ENCODE measurements at places on chromosomes 5 and 9.
A peak's percentile ranks its signal among the peaks of the same experiment; 100 is the strongest.

- no peak for DNase-seq
Measured at GRCh38 chr9:117523531-117524153, 108.8 kb upstream of the ASTN2 start.

DNA sequence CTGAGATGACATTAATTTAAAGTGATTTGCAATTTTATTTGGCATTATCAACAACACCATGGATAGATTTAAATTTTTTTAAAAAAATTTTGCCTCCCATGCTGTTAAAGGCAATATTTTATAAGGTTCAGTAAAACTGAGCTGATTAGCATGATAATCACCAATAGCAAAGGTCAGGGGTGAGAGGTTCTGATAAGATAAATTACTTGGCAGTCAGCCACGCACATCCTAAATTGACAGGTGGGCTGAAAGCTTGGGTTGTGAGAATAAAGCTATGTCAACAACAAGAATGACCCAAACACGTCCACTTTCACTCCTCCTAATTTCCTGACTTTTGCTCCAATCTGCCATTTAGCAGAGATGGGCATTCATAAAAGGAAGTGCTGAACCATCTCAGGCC, 127.1 kb downstream of the LHFPL2 start:
- no peak for DNase-seq

DNA sequence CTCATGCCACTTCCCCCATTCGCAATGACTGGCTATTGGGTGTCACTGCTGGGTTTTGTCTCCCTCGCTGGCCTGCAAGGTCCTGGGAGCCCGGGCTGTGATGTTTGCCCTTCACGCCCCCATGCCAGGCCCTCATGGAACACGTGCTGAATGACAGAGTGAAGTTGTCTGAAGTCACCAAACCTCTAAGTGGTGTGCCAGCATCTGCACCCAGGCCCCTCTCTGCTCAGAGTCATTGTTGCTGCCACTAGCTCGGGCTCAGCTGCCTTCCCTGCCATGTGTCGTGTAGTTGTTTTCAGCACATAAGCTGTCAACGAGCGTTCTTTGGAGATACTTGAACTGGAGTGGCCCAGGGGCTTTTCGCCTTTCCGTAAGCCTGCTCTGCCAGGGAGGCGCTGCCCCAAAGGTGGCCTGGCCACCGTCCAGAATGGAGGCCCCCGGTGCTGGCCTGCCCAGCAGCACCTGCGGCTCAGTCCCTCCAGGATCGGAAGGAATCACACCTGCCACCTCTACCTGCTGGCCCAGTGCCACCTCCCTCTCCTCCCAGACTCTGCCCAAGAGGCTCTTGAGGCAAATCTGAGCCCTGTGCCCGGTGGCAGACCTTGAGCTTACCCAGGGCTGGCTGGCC, 250.1 kb downstream of the PBX3 start:
- no peak for DNase-seq

DNA sequence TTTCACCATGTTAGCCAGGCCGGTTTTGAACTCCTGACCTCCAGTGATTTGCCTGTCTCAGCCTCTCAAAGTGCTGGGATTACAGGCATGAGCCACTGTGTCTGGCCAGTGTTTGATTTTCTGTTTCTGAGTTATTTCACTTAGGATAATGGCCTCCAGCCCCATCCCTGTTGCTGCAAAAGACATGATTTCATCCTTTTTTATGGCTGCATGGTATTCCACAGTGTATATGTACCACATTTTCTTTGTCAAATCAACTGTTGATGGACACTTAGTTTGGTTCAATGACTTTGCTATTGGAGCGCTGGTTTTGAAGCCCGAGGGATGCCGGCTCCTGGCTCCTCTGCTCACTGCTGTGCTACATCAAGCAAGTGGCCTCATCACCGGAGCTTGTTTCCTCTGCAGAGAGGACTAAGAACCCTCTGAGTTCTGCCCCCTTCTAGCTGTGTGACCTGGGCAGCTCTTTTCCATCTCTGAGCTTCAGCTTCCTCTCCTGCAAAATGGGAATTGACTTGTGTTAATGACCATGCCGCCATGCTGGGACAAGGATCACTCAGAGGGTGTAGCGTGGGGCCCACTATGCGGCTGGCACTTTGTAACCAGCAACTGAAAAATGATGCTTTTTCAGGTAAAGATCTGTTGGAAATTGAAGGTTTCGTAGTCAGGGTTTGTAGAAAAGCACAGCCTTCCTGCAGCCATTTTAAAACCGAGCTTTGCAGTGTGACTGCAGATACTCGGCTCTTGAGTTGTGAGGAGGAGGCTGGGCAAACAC, 4.6 kb upstream of the NEURL1B start:
- no peak for DNase-seq

DNA sequence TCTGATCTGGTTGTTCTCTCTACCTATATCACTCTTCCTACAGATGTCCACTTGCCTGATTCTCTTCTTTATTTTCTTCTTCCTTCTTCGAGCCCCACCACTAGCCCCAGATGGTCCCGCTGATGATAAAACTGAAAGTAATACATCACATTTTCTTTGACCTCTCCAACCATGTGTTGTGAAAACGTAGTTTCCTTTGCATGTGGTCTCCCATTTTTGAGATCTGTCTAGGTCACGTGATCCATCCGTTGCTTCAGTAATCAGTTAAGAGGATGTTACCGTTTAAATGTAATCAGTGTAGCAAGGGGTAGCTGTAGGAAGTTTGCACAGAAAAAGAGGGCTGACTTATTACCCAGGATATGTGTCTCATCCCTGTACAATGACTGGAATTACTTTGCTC, 426.3 kb upstream of the TLE4 start:
- no peak for DNase-seq

DNA sequence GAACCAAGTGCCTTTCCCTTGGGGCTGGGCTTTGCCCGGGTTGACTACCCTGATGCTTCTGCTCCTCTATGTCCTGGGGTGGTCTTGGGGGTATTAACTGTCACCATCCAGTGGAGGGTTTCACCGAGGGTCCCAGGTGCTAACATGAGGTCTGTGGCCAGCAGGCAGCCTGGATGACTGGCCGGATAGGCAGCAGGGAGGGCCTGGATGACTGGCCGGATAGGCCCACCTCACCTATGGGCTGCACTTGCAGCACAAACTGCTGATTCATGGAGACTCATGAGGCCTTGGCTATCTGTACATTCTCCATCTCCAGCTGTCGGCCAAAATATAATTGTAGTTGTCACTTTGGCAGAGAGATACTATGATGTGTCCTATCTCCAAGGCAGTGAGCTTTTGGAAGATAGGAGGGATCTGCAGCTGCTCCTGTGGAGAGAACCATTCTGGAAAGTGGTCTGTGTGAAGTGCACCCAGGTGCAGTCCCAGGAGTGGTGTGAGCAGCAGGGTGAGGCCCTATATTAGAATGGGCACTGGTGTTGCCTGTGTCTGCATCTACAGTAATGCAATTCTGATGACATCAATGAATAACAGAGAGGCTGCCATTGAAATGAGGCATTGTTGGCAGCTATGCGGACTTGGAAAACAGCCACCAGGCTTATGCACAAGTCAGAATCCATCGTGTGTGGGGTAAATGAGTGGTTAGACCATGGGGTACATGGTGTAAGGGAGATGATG, 26.3 kb upstream of the CDKN2AIPNL start:
- DNase-seq, result no peak

DNA sequence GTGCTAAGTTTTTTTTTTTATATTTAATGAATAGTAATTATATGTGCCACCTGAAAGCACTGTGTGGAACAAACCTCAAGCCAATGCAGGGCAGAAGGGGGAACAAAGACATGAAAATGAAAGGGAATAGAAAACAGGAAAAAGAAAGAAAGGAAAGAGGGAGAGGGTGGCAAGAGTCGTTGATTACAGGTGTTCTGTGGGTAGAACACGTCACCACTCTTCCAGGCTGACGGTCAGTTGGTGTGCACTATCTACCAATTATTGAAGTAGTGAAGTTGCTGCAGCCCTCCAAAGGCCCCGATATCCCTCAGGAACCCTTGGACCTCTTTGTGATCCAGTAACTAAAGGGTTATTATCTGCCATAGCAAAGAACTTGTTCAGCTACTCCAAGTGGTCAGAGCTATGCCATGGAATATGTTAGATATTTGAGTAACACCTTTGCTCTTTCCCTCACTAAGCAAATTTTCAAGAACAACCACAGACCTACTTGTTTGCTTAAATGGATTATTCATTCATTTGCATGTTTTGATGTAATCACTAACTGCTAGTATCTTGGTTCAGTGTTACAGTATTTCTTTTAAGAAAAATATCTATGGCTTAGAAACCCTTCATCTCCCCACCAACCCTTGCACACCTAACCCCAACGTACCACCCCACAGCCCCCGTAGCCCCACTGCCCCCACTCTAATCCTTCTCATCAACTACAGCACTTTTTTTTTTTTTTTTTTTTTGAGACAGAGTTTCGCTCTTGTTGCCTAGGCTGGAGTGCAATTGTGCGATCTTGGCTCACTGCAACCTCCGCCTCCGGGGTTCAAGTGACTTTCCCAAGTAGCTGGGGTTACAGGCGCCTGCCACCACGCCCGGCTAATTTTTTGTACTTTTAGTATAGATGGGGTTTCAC, 31.3 kb downstream of the FYB1 start:
- DNase-seq, result no peak

GRCh38 chr9:119788921-119789320, 419.7 kb upstream of the BRINP1 start:
- DNase-seq, result no peak

DNA sequence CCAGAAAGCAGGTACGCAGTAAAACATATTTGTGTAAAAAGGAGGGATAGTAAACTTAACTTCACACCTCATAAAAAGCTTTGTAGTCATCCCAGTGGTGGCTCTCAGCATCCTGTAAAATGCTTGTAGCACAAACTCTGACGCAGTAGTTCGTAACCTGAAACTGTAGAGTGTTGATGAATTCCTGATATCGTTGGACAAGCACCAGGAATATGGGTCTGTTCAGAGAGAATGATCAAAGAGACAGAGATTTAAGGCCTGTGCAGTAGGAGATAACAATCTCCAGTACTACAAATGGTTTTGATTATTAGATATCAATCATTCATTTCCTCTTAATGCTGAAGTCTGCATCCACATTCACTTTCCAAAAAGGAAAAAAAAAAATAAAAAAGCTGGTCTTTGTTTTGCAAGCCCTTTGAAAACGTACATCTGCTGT, 148.5 kb downstream of the KIAA0825 start:
- DNase-seq, result peak; percentile 8

Measured in nephron progenitor cell (in vitro differentiated cells).